ENCODE measurements at places on chromosomes 13 and 19.

DNA sequence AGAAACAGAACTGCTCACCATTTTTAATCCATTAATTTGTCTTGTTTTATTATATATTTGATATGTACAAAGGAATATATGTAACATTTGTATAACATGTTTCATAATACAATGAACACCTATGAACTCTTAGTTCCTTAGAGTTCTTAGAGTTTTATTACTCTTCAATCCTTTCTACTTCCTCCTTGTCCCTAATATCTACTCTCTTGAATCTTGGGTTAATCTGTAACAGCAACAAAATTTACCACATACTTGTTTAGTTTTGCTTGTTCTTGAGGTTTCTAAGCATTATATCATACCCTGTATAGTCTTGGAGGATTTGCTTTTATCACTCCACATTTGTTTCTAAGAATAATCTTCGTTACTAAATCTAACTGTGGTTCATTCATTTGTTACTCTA is 151.4 kb downstream of the PDS5B start:
- DNase-seq: no peak

GRCh38 chr19:17755977-17756670 is 4.8 kb downstream of the FCHO1 start:
- no peak for DNase-seq

GRCh38 chr13:29817604-29818378 is 32.6 kb downstream of the UBL3 start:
- no peak for DNase-seq

DNA sequence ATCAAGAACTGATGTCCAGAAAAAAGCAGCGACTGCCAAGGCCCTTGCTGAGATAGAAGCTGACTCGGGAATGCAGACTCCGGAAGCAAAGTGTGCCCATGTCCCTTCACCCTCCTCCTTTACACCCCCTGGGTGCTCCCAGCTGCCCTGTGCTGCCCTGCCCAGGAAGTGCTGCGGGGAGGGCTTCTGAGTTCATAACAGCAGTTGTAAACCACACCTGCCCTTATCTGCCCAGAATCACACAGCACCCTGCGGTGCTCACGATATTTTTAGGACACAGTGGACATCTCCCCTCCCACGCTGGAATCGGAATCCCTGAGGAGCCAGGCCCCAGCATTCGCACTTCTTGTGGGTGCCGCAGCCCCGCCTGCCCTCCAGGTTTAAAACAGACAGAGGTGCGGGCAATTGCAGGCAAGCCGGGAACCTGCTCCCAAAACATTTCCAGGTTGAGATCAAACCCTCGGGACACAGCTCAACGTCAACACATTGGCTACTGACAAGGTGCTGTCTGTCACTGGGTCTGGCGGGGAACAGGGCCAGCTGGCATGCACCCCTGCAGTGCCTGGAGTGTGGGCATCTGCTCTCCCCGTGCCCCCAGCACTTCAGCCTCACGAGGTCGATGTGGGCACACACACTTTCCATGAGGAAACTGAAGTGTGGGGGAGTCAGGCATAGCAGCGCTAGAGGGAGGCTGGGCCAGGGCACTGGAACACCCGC is 36.8 kb downstream of the RAB20 start:
- peak; percentile 19 for DNase-seq

- no peak for DNase-seq
Observed at GRCh38 chr19:42568006-42568405, 26.7 kb downstream of the CEACAM8 start.

DNA sequence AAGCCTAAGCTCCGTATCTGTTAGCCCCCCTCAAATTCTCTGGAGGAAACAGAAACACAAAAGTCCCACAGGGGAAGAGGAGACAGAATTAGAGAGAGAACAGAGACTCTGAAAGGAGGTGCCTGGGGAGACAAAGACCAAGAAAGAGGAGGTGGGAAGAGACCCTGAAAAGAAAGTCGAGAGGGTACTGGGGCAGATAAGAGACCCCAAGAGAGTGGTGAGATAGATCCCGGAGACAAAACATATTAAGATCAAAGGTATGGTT is 915 bp upstream of the GRWD1 start:
- no peak for DNase-seq

DNA sequence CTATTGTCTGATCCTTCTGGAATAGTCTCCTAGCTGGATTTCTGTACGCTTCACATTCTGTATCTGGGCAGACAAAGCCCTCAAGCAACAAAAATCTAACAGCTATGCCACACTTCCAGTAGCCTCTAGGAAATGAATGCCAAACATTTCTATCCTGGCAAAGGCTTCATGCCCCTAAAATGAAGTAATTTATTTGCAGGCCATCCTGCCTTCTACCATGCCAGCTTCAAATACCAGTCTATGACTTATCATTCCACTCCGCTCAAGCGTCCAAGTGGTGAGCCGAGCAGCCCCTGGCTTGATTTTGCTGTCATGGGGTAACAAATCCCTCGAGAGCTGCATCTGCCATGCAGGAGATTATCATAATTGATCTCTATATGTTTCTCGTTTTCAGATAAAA is 86.9 kb downstream of the LHFPL6 start:
- DNase-seq: no peak

DNA sequence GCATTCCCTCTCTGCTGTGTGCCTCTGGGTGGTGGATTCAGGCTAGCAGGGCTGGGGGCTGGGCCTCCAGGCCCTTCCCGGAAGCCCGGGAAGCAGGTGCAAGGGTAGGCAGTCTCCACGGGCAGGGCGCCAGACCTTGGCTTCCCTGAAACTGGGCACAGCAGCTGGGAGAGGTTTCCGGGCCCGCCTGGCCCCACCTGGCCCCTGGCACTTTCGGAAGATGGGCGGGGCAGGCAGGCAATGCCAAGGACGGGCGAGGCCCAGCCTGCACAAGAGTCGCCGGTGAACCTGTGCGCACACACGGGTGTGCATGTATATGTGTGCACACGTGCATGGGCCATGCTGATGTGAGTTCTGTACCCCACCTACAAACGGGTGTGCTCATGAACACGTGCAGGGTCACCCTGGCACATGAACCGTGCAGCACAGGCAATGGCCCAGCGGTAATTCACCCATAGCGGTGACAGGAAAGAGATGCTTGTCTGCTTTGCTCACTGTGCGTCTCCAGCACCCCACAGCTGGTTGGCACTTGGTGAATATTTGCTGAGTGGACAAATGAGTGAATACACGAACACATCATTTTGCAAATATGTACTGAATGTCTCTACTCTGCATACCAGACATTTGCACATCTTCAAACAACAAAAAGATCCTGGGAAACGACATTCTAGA is 15.3 kb downstream of the GADD45B start:
- DNase-seq: peak; percentile 86

DNA sequence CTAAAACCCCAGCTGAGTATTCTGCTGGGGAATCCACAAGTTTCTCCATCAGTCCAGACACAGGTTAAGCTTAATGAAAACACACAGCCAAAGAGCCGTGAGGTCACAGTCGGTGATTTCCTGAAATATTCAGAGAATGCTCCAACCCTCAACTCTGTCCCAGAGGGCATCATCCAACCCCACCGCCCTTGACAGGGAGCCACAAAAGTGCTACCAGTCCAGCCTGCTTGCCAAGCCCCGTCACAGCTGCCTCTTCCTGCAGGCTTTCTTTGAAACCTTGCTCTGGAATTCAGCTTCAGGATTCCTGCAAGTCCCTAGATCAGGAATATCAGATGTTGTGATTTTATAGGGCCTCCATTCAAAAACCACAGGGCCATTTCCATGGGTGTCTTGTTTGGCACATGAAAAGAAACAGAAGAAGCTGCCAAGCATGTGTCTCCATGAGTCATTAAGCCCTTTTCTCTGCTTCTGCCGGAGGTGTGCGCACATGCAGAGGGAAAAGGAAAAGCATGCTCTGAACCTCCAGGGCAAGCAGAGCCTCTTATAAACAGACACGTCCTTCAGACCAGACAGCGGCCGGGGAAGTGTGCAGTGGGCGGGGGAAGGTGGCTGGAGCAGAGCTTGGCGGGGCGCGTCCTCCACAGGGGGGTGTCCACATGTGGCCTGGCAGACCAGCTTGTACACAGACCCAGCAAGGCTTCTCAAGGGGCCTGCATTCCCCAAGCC is 164.7 kb downstream of the KATNAL1 start:
- no peak for DNase-seq

GRCh38 chr13:79379274-79379673 is 26.8 kb downstream of the RBM26 start:
- DNase-seq: no peak

GRCh38 chr19:17090583-17090982 is 15.0 kb downstream of the MYO9B start:
- no peak for DNase-seq

- no peak for DNase-seq
Observed at GRCh38 chr13:32587011-32587810, 959 bp downstream of the PDS5B start.

- DNase-seq: peak; percentile 23
Observed at GRCh38 chr19:15629003-15629880, 11.5 kb upstream of the CYP4F3 start.

DNA sequence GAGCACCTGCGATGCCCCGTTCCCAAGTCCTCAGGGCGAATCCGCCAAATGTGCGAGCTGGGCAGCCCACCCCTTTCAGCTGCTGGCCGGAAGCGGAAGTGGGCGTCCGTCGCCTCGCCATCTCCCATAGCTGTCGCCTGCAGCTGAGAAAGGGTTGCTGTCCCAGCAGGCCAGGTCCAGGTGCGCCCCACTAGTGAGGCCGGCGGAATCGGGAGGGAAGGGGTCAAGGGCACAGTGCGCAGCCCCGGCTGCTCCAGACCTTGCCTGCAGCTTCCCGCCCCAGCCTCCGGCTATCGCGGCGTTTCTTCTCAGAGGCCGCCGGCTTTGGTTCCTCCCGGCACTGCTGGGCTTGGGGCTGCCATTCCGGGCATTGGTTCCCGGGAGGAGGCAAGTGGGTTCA is at the start of gene ZNF177:
ZNF177 (plus strand) TSS at position 109 of the 400 bp plus-strand sequence. CDS start 15,299 bp downstream, outside the sequence.
- no peak for DNase-seq

- DNase-seq: no peak
Observed at GRCh38 chr19:5677136-5677535, 3.2 kb downstream of the MICOS13 start.

DNA sequence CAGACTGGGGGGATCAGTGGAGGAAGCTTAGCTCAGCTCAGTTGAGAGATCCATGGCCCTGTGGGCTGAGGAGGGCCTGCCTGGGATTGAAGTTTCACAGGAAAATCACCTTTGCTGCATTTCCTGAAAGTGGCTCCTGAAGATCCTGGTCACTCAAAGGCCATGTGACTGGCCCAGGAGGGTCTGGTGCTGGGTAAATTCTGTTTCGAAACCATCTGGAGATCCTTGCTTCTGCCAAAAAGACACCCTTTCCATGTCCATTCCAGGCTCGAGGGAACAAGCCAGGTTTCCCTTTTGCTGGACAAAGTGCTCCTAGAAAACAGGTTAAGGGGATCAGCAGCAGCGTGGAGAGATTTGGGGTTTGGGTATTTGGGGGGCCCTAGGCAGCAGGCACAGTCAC is 293.3 kb downstream of the ZNF536 start:
- no peak for DNase-seq

DNA sequence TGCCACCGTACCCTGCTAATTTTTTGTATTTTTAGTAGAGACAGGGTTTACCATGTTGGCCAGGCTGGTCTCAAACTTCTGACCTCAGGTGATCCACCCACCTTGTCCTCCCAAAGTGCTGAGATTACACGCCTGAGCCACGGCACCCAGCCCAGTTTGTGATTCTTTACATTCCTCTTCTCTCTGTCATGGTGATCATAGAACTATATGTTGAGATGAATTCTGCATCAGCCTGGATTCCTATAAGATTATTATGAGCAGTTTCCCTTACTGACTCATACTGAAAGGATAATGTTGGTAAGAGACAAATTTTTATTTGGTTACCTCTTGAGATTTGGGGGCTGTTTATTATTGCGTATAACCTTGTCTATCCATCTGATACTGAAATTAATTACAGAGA is 121.5 kb upstream of the CSNK1A1L start:
- no peak for DNase-seq

GRCh38 chr19:58305932-58306323 is 751 bp downstream of the ERVK3-1 start:
- no peak for DNase-seq

GRCh38 chr19:3210347-3211017 is 14.0 kb upstream of the CELF5 start:
- no peak for DNase-seq

GRCh38 chr13:29713839-29714238 is 118.4 kb upstream of the SLC7A1 start:
- DNase-seq: no peak

- DNase-seq: no peak
Observed at GRCh38 chr13:99472122-99472440, 29.2 kb upstream of the TM9SF2 start.

- DNase-seq: no peak
Observed at GRCh38 chr19:38045554-38046253, 138.7 kb downstream of the SIPA1L3 start.

GRCh38 chr19:7415163-7415856 is 66.6 kb downstream of the ARHGEF18 start:
- no peak for DNase-seq
